ENCODE measurements at places on chromosomes 13 and 19. TPM values are rescaled to one million over a fixed set of nuclear protein-coding genes. Genes with fewer than 3 reads are reported as not detected.
A peak's percentile ranks its signal among the peaks of the same experiment; 100 is the strongest.

GRCh38 chr13:73422973-73423372, 364.2 kb downstream of the KLF5 start:
- DNase-seq: peak; percentile 47

- no peak for DNase-seq
Observed at GRCh38 chr13:106331116-106331515, 204.3 kb downstream of the EFNB2 start.

Gene KIR2DL3
- total RNA-seq: not detected

Gene FGF14
- total RNA-seq: not detected

- no peak for DNase-seq
Observed at GRCh38 chr13:49791315-49791710, 1.2 kb downstream of the KPNA3 start.

Gene MBD3L3
- not detected for total RNA-seq

Gene TLE5
- 343 TPM for total RNA-seq

- no peak for DNase-seq
Observed at GRCh38 chr13:66663206-66663605, 566.9 kb downstream of the PCDH9 start.

- DNase-seq: no peak
Observed at GRCh38 chr19:33487901-33488800, 33.4 kb downstream of the PEPD start.

Gene SRRM5
- 0.04 TPM for total RNA-seq

DNA sequence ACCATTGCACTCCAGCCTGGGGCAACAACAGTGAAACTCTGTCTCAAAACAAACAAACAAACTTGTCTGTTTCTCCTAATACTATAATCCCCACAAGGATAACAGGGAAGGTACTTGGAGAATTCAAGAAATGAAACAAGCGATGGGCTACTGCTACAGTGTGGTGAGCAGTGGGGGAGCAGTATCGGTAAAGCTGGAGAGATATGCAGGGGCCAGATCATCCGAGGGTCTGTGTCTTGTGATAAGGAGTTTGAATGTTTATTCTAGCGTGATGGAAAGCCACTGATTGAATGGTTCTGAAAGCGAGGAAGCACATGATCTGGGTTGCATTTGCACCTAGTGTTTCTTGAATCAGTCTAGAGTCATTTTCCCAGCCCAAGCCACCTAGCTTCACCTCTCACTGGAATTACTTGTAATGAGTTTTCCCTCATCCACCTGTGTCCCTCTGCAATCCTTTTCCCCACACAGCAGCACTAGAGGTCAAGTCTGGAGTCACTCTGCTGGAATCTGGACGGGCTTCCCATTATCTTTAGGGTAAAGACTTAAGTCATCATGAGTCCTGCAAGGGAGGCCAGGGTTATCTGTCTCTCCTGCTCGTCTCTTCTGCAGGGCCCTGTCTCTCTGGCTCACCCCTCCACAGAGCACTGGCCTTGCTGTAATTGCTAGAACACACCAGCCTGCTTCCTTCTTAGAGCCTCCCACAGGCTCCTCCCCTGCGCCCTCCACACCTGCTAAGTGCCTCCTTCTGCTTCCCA, 162.3 kb downstream of the KLF5 start:
- DNase-seq: no peak

DNA sequence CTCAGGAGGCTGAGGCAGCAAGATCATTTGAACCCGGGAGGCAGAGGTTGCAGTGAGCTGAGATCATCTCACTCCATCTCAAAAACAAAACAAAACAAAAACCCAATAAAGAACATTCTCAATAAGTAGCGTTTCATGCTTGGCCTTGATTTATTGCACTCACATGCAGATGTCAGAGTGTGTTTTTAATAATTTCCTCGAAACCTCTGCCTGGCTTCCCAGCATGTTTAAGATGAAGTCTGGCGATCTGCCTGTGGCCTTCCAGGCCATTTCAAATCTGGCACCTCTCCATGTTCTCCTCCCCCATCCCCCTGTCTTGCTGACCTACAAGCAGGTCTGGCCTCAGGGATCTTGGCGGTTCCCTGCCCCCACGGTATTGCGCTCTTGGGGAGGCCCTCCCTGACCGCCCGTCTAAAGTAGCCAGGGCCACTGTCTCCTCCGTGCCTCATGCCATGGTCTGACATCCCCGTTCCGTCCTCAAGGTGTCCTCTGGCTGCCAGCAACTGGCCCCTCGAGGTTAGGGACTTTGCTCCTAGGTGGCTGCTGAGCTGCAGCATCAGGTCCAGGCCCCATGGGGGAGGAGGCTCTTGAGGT, 1.6 kb downstream of the WDR88 start:
- no peak for DNase-seq

DNA sequence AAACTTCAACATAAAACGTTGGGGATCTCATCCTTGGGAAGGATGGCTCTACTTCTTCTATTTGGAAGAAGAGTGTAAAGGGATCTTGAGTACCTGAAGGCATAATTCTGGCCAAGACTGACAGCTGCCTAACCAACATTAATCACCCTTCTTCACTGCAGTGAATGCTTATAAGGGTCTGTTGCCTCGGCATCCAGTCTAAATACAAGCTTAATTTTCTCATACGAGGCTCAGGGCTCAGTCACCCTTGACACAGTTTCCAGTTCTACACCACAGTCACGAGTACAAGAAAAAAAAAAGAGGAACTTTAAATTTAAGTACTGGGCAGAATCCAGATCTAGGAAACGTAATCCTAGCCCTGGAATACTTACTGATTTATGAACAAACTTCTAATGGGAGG, 9.0 kb downstream of the FPR3 start:
- no peak for DNase-seq

- no peak for DNase-seq
Observed at GRCh38 chr19:15469513-15470297, 5.4 kb upstream of the RASAL3 start.

DNA sequence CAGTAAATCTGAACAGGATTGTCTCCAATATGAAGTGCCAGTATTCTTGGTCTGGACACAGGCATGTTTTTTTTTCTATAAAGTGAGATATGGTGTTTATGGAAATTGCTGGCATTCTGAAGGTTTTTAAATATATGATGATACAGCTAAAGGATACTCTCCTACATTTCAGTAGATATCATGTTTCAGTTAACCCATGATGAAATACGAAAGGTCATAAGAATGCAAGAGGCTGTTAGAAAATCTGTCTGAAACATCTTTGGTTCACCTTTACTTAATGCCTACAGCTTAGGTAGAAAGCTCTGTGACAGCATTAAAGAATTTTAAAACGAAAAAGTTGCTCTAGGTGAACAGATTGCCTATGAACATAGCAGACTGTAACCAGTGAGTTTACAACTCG, 9.1 kb downstream of the FRY start:
- DNase-seq: no peak

Measured in foreskin keratinocyte (primary cell).